Thoracic aorta endothelial cell (primary cell): ENCODE measurements at places on chromosomes 3 and 15. TPM values are rescaled to one million over a fixed set of nuclear protein-coding genes. Genes with fewer than 3 reads are reported as not detected.

The PLA2G4D gene
- total RNA-seq = not detected in 2 replicates

The GOLIM4 gene
- total RNA-seq = 51.4 and 70.7 TPM in 2 replicates

The PP2D1 gene
- not detected in 2 replicates for total RNA-seq

The CTDSPL gene
- 43.6 and 53.0 TPM in 2 replicates for total RNA-seq

The PLSCR2 gene
- not detected in 2 replicates for total RNA-seq

The NGLY1 gene
- total RNA-seq = 39.6 and 43.1 TPM in 2 replicates

The CYP8B1 gene
- total RNA-seq = not detected in 2 replicates

The CFAP100 gene
- total RNA-seq = not detected in 2 replicates

The RGMA gene
- 0.14 TPM in 1 of 2 replicates, not detected in the other for total RNA-seq

The THRB gene
- 0.13 and 0.93 TPM in 2 replicates for total RNA-seq

The ATP13A5 gene
- total RNA-seq = not detected in 2 replicates

The CD200 gene
- 2.9 and 4.9 TPM in 2 replicates for total RNA-seq

The PLA1A gene
- total RNA-seq = 0.13 and 0.22 TPM in 2 replicates

The CACNA2D2 gene
- total RNA-seq = under 0.01 TPM in 2 replicates

The GPR171 gene
- not detected in 2 replicates for total RNA-seq

The GOLGA8G gene
- not detected in 2 replicates for total RNA-seq

The MYO5C gene
- 8.1 and 11.7 TPM in 2 replicates for total RNA-seq

The TRPM1 gene
- 0.14 and 0.27 TPM in 2 replicates for total RNA-seq

The P2RY12 gene
- total RNA-seq = not detected in 2 replicates

The IQCF5 gene
- not detected in 2 replicates for total RNA-seq

The ZNF662 gene
- total RNA-seq = 1.1 and 2.4 TPM in 2 replicates

The C2CD4A gene
- total RNA-seq = 1.3 and 2.9 TPM in 2 replicates
